Sigmoid colon (tissue), 7 donors: ENCODE measurements at places on chromosomes 7 and 10. TPM values are rescaled to one million over a fixed set of nuclear protein-coding genes. Genes with fewer than 3 reads are reported as not detected.

GRCh38 chr7:11128498-11128897 lies 154.8 kb downstream of the PHF14 start:
- no peak for DNase-seq

The FAM20C gene
- polyA plus RNA-seq: 3.0 TPM

- no peak for DNase-seq
Observed at GRCh38 chr10:121409466-121410104, 188.7 kb downstream of the FGFR2 start.

- no peak for DNase-seq
Observed at GRCh38 chr10:124883510-124884321, 58.2 kb upstream of the ZRANB1 start.

The SPDYE8 gene
- polyA plus RNA-seq: not detected

DNA sequence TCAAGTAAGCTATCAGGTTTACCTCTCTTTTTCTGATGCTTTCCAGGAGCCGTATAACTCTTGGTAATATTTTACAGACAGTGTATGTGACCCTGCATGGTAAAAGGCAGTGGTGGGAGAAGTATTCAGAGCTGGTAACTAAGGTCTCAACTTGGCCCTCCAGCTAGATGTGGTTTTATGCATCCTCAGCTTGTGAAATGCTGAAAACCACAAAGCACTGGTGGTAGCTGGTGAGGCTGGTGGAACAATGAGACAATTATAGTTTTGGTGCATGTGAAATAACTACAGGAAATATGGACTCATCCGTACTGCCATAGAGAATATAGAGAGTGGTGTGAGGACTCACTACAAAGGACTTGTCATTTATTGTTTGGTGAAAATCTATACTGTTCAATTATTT lies 383.0 kb upstream of the PCDH15 start:
- DNase-seq: no peak

The COL1A2 gene
- 19.2 TPM for polyA plus RNA-seq

GRCh38 chr10:102401342-102401654 lies 5.8 kb downstream of the NFKB2 start:
- peak; percentile 71 for DNase-seq

The SORCS3 gene
- not detected for polyA plus RNA-seq
